ENCODE measurements at places on chromosomes 3 and 15.

DNA sequence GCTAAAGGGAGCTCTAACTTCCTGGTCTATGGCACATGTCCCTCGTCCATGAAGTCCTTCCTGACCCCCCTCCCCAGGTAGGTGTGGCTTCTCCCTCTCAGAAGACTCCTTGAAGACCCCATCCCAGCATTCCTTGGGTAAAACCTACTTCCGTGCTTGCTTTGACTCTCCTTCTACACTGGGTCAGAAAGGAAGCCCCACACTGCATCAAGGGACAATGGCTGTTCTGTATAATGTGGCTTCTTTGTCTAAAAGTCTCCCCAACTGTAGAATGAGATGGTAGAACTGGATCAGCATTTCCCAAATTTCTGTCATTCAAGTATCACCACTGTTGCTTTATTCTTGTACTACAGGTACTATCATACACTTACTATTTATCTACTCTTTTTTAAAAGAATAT lies 3.9 kb upstream of the DNAJA4 start:
- DNase-seq, result no peak

DNA sequence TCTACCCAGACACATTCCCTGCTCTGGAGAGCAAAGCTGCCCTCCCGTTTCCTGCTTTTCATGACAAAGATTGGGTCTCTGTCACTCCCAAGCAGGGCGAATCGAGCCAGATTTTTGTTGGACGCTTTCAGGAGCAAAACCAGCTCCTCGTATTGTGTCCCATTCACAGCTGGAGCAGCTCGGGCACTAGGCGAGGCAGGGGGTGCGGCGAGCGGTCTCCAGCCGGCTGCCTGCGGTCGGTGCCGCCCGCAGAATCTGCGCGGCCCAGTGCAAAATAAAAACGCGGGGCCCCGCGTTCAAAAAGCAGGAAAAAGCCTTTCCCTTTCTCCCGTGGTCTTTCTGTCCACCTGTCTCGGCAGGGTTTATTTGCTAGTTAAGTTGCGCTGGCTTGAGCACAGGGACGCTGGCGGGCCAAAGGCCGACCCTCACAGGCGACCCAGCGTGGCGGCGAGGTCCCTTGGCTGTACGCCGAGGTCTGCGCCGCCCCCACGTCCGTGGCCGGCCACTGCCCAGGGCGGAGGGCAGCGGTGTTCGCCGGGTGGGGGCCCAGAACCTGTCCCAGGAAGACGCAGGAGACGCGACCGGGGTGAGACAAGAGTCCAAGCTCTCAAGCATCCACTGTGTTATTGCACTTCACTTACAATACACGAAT lies 71.2 kb downstream of the CYP19A1 start:
- DNase-seq, result peak; percentile 43

GRCh38 chr3:143436231-143436930 lies 316.8 kb downstream of the CHST2 start:
- no peak for DNase-seq

DNA sequence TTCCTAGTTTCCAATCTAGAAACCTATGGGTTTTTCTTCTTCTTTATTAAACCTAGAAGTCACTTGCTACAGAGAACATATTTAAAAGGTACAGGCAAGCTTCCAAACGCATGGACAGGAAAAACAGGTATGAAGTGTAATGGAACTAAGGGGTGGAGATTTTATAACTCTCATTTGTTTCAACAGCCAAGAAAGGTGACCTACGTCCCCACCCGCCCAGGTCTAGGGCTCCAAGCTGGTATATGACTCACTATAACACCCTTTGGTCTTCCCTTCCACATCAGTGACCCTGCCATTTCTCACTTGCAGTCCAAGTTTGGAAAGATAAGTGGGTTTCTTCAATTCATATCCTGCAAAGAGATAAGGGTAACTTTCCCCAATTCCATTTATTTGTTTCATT lies 6.0 kb upstream of the LIPH start:
- no peak for DNase-seq

GRCh38 chr15:47987908-47988532 lies 132.8 kb upstream of the SLC24A5 start:
- peak; percentile 41 for DNase-seq

GRCh38 chr3:47003461-47004368 lies 24.2 kb downstream of the NBEAL2 start:
- DNase-seq, result no peak

Data from AG08396 (cell line).